Stimulated activated CD4-positive, alpha-beta T cell treated with anti-CD3 and anti-CD28 coated beads, Interleukin-4, amount 100 ng/mL, for 24 hours (primary cell): ENCODE measurements at places on chromosomes 2 and 18.

DNA sequence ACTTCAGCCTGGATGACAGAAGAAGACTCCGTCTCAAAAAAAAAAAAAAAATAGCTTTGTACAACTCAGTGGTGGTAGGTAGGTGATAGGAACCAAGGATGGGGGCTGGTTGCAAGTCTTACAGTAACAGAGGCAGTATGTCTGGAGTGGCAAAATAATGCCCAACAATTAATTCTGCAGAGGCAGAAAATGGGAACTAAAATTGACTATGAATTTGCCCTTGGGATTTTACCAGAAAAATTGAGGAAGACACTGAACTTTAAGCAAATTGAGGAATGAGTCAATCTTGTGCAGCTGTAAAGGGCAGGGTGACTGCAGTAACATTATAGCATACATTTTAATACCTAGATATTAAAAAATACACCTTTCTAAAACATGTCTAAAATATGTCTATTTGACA is 292.1 kb upstream of the FBXO11 start:
- no peak for DNase-seq

- no peak for DNase-seq
Observed at GRCh38 chr2:105417857-105418436, 19.1 kb upstream of the FHL2 start.

DNA sequence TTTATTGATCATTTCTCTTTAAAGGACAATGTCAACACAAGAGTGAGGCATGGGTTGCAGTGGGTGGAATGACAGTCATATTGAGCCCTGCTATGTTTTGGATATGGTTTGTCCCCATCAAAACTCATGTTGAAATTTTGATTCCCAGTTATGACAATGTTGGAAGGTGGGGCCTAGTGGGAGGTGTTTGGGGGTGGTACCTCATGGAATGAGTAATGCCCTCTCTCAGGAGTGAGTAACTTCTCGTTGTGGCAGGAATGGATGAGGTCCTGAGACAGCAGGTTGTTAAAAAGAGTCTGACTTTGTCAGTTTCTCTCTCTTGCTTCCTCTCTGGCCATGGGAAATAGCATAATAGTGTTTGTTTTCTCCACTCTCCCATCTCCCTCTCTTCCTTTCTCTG is 345.3 kb downstream of the DCC start:
- no peak for DNase-seq

DNA sequence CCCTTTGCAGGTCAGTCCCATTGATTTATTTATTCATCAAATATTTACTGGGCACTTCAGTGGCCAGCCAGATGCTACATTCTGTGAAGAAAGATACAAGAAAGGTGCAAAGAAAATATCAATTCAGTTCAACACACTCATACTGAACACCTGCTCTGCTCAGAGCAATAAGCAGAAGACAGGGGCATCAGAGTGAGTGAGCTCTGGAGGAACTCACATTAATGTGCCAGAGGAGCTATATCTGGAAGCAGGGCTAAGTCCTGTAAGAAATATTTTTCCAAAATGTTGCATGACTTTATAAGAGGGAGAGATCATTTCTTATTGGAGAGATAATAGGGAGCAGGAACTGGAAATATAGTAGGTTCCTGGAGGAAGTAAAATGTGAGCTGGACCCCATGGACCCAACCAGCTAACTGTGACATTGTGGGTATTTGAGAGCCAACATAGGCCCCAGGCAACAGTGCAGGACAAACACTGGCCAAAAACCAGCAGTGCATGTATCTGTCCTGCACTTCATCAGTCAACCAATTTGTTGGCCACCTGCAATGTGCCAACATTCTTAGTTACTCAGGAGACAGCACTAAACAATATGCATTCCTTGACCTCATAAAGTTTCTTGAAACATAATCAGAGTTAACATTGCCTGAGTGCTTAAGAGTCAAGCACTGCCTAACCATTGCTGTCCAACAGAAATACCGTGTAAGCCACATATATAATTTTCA is 102.7 kb upstream of the PTPRM start:
- no peak for DNase-seq

DNA sequence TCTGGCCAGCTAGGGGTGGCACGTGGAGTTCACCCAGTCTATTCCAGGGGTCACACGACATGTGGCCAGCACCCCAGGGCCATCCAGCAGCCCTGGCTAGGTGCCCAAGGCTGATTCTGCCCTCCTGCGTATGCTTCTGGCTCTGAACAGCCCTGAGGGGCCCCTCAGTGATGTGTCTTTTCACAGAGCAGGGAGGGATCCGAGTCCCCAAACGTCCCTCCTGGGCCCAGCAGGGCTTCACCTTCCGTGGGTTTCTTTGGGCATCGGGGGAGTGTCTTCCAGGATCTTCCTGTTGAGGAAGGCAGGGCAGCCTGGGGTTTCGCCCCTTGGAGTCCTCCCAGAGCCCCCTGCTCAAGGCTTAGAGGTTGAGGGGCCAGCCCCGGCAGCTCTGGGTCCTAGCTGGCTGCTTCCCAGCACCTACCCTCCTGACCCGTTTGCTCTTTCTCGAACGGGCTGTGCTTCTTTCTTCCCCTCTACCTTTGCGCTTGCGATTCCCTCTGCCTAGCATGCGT is 165.9 kb downstream of the DYSF start:
- DNase-seq, result no peak

GRCh38 chr2:127527001-127527804 is 914 bp upstream of the IWS1 start:
- DNase-seq, result no peak

DNA sequence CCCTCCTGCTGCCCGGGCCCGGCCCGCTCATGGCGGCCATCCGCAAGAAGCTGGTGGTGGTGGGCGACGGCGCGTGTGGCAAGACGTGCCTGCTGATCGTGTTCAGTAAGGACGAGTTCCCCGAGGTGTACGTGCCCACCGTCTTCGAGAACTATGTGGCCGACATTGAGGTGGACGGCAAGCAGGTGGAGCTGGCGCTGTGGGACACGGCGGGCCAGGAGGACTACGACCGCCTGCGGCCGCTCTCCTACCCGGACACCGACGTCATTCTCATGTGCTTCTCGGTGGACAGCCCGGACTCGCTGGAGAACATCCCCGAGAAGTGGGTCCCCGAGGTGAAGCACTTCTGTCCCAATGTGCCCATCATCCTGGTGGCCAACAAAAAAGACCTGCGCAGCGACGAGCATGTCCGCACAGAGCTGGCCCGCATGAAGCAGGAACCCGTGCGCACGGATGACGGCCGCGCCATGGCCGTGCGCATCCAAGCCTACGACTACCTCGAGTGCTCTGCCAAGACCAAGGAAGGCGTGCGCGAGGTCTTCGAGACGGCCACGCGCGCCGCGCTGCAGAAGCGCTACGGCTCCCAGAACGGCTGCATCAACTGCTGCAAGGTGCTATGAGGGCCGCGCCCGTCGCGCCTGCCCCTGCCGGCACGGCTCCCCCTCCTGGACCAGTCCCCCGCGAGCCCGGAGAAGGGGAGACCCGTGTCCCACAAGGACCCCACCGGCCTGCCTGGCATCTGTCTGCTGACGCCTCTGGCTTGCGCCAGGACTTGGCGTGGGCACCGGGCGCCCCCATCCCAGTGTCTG is 767 bp downstream of the RHOB start:
- DNase-seq, result peak; percentile 20

GRCh38 chr2:194491409-194492115 is 1165.5 kb upstream of the SLC39A10 start:
- DNase-seq, result no peak

DNA sequence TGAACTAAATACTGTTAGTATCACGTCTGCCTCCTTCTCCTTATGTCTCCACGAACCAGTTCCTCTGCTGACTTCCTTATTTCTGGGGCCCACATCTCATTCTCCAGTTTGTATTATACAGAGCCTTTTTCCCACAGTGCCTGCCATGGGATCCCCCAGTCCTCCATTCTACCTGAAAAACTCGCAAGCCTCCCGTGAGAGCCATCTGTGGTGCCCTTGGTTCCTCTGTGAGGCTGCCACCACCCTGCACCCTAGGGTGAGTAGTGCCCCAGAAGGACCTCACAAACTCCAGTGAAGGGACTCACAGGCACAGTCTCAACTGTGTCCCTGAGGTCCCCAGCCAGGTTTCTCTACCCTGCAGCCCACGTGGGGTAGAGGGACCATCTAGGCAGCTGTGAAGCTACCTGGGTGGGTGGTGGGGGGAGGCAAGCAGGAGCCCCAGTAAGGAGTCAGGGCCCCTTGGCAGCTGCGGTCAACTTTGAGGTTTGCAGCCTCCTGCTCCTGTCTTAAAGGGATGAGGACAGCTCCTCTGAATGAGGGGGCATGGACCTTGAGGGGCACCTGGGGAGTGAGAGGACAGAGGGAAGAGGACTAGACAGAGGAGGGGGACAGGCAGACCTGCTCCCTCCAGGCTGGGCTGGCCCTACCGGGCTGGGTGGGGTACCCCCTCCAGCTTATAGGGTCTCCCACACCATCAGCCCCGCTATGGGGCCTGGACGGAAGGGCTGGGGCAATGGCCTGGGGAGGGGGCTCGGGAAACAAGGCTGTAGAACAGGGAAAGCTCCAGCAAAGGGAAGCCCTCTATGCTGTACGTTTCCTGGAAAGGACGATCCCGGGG is 1.0 kb downstream of the PSTPIP2 start:
- no peak for DNase-seq

DNA sequence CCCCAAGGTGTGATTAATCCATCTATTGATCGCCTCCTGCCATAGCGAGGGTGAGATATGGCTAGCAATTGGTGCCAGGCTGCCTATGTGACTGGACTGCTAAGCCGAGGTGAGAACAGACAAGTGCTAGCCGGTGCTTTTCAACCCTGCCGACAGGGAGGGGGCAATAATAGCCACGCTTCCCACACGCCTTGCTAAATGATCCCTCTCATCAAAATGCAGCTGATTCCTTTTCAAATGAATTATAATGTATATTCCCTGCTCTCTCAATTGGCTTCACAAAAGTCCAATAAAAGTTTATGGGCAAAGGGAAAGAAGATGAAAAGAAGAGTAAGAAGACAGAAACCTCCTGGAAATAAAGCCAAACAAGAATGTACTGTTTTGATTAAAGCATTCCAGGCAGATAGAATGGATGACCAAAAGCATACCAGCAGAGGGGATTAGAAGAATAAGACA is 235.6 kb downstream of the ICOS start:
- no peak for DNase-seq

GRCh38 chr2:208407667-208408066 is 1.1 kb downstream of the PTH2R start:
- DNase-seq, result no peak

DNA sequence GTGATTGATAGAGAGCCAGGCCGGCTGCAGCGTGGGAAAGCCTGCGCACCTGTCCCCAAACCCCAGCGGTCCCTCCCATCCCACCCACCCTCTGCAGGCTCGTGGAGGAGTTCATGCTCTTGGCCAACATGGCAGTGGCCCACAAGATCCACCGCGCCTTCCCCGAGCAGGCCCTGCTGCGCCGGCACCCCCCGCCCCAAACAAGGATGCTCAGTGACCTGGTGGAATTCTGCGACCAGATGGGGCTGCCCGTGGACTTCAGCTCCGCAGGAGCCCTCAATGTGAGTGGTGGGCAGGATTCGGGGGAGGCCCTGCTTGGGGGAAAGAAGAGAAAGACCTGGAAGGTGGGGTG is 48.9 kb upstream of the ALPP start:
- no peak for DNase-seq

- no peak for DNase-seq
Observed at GRCh38 chr2:45885171-45885621, 233.7 kb downstream of the PRKCE start.

- DNase-seq, result no peak
Observed at GRCh38 chr2:160660741-160661140, 167.1 kb upstream of the RBMS1 start.

- DNase-seq, result no peak
Observed at GRCh38 chr2:11250400-11251196, 93.8 kb downstream of the ROCK2 start.

DNA sequence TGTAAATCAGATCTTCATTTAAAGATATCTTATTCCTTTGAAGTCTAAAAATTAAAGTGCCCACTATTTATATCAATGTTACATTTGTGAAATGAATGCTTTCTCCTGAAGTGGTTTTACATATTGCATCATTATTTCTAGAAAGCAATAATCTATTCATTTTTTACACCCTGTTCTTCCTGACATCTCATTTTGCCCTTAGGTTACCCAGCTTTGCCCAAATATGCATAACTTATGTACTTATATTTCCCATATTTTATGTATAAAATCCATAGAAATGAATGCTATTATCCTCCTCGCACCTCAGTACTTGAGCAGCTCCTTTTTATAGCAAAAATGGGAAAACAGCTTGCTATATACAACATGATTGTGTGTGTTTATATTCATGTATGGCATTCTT is 396.5 kb upstream of the DSEL start:
- DNase-seq, result no peak

GRCh38 chr18:78804206-78805030 is 175.2 kb upstream of the SALL3 start:
- no peak for DNase-seq

GRCh38 chr18:47772374-47773248 is 157.8 kb downstream of the SMAD2 start:
- DNase-seq, result peak; percentile 69

DNA sequence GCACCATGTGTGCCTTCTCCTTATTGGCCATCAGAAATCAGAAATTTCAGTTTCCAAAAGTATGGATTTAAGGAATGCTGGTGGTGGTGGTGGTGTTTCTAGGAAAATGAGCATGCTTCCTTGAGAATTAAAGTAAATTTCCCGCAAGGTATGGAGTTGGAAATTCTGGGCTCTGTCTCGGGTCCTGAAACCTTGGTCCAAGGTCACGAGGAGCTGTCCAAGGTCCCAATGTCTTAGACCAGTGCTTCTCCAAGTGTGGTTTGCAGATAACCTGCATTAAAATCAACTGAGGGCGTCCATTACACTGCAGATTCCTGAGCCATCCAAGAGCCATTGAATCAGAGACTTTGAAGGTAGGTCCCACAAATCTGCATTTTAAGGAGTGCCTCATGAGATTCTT is 210.9 kb upstream of the PKDCC start:
- no peak for DNase-seq

DNA sequence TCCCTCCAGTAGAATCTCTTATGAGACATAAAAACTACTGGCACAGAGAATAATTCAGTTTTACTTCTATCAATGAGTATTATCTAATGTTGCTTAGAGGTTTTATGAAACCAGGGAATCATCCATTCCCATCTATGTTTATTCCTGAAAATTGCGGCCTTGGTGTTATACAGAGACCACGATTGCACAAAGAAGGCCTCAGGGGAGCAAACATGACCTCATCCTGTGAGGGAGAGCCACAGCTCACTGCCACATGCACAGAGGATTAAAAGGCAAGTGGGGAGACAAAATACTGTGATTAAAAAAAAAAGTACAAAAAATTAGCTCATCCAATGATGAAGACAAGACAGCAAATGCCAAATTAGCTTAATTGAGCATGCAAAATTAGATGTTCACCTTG is 111.8 kb upstream of the SLC35G4 start:
- DNase-seq, result no peak

GRCh38 chr18:46675112-46675511 is 18.1 kb upstream of the LOXHD1 start:
- no peak for DNase-seq

- DNase-seq, result no peak
Observed at GRCh38 chr2:164243315-164243714, 378.0 kb downstream of the GRB14 start.

GRCh38 chr2:60549928-60550177 is 3.6 kb downstream of the BCL11A start:
- no peak for DNase-seq

GRCh38 chr2:157107460-157107859 is 150.0 kb upstream of the GALNT5 start:
- no peak for DNase-seq
